H9 (cell line): ENCODE measurements at places on chromosomes 4 and X. TPM values are rescaled to one million over a fixed set of nuclear protein-coding genes. Genes with fewer than 3 reads are reported as not detected.

- no peak for DNase-seq
- H3K27me3 ChIP-seq = no peaks in the 10 kb centered on the region
- H3K4me1 ChIP-seq = no peaks in the 10 kb centered on the region
- no peak overlapping the region for H3K4me3 ChIP-seq
These were observed 590.9 kb upstream of the GNPDA2 start for GRCh38 chr4:45317276-45317675.

- no peaks in the 10 kb centered on the region for H3K27me3 ChIP-seq
- H3K4me1 ChIP-seq = peaks cover 4% of the 10 kb centered on the region; the same call in 1 of the 2 replicates
- H3K4me3 ChIP-seq = no peak overlapping the region
- no peak for DNase-seq
- peaks cover 8% of the 10 kb centered on the region; the same call in 1 of the 2 replicates for H3K36me3 ChIP-seq
These were observed 81.5 kb downstream of the FAM193A start for GRCh38 chr4:2617955-2618354.

The FGF5 gene
- total RNA-seq = not detected in 2 replicates

DNA sequence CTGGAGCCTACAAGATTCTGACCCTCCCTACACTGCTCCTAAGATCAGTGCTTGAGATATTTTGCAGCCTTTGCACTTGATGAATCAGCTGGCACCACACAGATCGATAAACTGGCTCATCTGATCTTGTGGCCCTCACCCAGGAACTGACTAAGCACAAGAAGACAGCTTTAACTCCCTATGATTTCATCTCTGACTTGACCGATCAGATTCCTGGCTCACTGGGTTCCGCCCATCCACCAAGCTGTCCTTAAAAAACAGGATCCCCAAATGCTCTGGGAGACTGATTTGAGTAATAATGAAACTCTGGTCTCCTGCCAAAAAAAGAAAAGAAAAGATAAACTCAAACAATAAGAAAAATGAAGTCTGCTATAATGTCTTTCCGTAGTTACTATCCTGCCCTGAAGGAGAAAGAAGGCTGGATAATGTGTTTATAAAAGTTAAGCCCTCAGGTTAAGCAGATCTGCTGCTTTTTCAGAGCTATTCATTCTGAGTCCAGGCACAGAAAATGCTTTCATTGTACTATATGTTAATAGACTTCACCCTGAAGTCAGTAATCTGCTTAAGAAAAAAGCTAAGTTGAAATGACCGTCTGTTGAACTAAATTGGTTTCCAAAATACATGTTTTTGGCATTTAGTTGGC lies 795.2 kb downstream of the TRIML1 start:
- peaks cover 44% of the 10 kb centered on the region for H3K36me3 ChIP-seq
- no peak overlapping the region for H3K4me3 ChIP-seq
- no peaks in the 10 kb centered on the region for H3K4me1 ChIP-seq
- no peak overlapping the region for H3K27ac ChIP-seq
- no peak for DNase-seq
